ENCODE measurements at places on chromosomes 2 and 18.

DNA sequence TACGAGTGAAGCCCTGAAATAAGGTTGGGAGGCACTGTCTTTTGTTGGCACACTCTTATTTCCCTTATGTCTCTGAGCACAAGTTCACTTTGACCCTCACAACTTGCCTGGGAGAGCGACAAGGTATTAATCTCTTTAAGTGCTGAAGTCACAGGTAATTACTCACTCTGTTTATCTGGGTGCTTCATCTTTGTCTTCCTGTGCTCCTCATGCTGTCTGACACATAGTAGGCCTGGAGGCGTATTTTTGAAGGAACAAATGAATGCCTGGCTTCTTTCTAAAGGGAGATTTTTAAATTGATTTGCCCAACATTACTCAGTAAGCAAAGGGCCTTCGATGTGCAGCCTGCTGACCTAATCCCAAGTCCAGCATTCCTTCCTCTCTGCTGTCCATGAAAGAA, 507.1 kb upstream of the TNP1 start:
- DNase-seq: no peak

DNA sequence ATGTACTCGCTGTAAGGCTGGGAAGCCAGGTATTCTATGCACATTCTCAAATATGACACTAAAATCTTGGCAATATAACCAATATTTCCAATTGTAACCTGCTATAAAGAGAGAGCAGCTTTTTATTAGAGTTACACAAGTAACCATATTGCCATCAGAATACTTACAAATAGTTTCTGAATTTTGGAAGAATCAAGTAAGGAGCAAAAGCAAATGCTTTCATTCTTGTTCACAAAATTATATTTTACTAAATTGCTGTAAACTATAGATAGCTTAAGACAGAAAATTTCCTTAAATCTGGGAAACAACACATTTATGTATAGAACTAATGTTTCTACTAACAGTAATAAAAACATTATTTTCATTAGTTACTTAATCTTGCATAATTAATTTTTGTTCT, 77.2 kb downstream of the EFEMP1 start:
- DNase-seq: no peak

- no peak for DNase-seq
Observed at GRCh38 chr2:156156580-156156979, 175.9 kb downstream of the NR4A2 start.

- DNase-seq: no peak
Observed at GRCh38 chr2:25303633-25304236, 38.0 kb downstream of the DNMT3A start.

- DNase-seq: peak; percentile 65
Observed at GRCh38 chr2:234521536-234521935, 24.7 kb upstream of the ARL4C start.

DNA sequence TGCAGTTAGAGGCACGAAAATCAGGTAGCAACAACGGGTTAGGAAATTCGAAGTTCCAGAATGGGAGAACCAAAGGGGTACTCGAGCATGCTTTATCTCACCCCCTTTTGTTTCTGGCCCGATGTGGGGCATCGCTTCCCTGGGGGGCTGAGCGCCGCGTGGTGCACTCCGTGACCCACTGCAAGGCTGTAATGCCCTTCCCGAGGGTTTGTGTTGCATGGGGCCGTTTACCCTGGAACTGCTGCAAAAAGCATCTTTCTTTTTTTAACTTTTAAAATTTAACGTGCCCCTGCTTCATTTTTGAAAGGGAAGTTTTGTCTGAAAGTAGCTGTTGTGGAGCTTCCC, 4.8 kb downstream of the GDF7 start:
- DNase-seq: no peak

DNA sequence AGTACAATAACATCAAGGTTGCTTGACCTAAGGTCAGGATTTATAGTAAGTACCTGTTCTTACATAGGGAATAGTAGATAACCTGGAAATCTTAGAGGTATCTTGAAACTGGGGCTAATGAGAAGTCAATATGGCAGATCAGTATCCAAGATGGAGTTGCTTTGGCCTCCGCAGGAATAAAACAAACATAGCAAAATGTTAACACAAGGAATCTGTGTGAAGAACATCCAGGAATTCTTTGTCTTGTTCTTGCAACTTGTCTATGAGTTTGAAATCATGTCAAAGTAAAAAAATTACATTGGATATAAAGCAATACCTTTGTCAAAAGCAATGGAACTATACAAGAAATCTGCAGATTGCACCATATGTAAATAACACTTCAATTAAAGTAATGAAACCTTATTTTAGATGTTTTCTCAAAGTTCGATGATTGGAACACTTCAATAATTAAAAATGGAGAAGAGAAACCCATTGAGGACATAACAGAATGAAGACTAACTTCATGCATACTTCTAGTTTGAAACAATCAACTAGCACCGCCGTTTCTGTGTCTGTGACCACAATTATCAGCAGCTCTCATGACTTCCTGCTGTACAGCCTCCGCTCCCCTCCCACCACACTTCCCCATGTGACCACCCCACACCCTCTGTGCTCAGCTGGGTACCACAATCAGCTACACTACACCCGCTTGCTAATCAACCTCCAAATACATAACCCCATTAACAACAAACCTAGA, 27.6 kb downstream of the C2orf76 start:
- no peak for DNase-seq

DNA sequence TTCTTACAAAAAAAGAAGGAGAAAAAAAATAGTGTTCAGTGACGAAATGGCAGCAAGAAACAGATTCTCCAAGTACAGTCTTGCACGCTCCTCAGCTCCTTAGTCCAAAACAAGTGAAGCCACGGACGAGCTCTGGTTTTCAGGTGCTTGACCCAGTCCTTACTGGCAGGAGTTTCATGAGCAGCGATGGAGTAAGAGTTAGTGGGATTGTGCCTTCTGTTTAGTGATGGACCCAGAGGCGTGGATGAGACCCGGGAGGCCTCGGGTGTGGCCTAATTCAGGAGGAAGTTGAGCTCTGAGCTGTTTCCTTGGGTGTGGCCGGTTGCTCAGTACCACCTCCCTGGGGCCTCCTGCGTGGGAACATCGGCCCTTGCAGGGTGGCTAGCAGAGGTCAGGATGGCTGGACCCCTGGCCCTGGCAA, 52.0 kb downstream of the KIF5C start:
- DNase-seq: no peak

- no peak for DNase-seq
Observed at GRCh38 chr2:238162846-238163441, 4.2 kb downstream of the ERFE start.

- no peak for DNase-seq
Observed at GRCh38 chr2:56590611-56591010, 406.8 kb downstream of the CCDC85A start.

- peak; percentile 83 for DNase-seq
Observed at GRCh38 chr2:100957996-100958653, 44.0 kb upstream of the RPL31 start.

DNA sequence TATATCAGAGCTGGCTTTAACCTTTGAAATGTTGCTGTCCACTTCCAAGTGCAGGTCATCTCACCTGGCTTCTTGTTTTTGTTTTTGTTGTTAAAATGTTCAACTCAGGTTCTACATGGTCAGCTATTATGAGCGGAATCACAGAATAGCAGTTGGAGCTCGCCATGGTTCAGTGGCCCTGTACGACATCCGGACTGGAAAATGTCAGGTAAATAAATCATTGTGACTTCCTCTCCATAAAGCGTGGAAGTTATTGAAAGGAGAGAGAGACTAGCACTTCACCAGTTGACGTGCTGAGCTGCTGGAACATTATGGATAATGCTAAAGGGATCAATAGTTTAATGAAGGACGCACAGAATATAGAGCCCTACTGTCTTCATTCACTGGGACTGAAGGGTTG, 184.6 kb upstream of the BOD1L2 start:
- no peak for DNase-seq

GRCh38 chr2:42135381-42136312, 33.5 kb upstream of the EML4 start:
- no peak for DNase-seq

GRCh38 chr2:43405829-43406228, 179.4 kb upstream of the ZFP36L2 start:
- DNase-seq: peak; percentile 74

GRCh38 chr2:19349911-19350677, 8.3 kb downstream of the OSR1 start:
- no peak for DNase-seq

DNA sequence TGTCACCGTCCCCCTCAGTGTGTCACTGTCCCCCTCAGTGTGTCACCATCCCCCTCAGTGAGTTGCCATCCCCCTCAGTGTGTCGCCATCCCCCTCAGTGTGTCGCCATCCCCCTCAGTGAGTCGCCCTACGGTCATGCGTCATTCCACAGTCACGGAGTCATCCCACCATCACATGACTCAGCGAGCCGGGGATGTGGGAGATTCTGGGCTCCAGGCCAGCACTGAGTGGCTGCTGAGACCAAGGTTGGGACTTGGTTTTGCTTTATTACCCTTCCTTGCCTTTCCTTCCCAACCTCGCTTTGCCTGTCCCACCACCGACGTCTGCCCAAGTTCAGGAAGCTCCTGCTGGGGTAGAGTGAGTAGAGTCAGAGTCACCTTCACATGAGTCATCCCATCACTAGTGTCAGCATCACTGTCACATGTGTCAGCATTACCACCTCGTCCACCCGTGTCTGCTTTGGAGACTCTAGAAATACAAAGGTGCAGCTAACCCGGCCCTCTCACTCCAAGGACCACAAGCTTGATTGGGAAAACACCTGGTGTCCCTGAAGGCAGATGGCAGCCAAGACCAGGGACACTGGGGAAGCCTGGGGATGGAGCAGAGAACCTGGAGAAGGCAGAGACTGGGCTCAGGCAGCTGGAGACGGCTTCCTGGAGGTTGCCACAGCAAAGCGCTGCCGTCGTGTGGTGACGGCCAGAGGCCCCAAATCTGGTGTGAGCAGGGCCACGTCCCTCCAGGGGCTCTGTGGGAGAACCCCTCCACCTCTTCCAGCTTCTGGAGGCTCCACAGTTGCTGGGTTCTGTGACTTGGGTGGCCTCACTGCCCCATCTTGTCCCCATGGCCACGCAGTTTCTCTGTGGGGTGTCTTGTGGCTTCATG, 485.2 kb upstream of the SALL3 start:
- DNase-seq: no peak

DNA sequence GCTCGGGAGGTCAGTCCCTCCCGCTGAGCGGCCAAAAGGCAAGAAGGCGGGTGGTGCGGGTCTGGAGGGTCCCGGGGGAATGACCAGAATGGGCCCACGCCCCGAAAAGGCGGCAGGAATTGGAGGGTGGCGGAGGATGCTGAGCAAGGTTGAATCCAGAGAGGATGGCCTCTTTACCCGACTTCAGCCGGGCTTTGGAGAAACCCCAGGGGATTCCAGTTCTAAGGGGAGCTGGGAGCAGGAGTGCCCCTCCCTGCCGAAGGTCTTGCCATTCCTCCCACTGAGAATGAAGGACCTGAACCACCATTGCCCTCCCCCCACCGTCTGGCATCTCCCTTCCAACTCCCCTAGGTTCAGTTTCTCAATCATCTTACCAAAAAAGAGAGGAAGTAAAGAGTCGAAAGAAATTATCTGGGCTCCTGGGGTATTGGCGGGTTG, 38.9 kb upstream of the ATP6V1B1 start:
- no peak for DNase-seq

- peak; percentile 88 for DNase-seq
Observed at GRCh38 chr2:222714361-222715241, 43.1 kb downstream of the MOGAT1 start.

DNA sequence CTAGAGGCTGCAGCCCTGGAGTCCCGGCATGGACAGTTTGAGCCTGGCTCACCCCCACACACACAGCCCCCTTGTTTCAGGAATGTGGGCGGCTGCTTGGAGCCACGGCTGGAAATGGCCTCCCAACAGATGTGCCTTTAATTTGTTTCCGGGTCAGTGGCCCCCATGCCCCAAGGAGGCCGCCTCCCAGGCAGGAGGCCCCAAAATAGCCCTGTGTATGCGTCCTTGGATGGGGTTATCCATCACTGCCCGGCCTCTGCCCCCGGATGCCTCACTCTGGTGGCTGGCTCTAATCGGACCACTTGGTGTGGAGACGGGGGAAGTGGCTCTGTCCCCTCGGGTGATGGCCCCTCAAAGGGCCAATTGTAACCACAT, 151.9 kb upstream of the MYCN start:
- DNase-seq: no peak

DNA sequence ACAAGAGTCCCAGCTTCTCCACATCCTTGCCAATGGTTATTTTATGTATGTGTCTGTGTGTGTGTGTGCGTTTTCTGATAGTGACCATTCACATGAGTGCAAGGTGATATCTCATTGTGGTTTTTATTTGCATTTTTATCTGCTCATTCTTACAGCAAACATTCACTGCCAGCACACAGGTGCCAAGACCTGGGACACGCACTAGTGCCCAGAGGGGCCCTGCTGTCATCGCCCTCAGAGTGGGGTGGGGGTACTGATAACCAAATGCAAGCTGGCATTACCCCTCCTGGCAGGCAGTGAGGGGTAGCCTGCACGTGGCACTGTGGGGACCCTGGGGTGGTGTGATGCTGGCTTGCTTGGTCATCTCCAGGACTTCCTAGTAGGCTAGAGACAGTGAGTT, 285.4 kb downstream of the LPIN1 start:
- DNase-seq: no peak

GRCh38 chr2:17747684-17748452, 5.7 kb downstream of the SMC6 start:
- no peak for DNase-seq

- DNase-seq: no peak
Observed at GRCh38 chr2:237322564-237322963, 91.4 kb downstream of the COL6A3 start.

GRCh38 chr2:25379535-25379934, 37.8 kb upstream of the DNMT3A start:
- DNase-seq: no peak

DNA sequence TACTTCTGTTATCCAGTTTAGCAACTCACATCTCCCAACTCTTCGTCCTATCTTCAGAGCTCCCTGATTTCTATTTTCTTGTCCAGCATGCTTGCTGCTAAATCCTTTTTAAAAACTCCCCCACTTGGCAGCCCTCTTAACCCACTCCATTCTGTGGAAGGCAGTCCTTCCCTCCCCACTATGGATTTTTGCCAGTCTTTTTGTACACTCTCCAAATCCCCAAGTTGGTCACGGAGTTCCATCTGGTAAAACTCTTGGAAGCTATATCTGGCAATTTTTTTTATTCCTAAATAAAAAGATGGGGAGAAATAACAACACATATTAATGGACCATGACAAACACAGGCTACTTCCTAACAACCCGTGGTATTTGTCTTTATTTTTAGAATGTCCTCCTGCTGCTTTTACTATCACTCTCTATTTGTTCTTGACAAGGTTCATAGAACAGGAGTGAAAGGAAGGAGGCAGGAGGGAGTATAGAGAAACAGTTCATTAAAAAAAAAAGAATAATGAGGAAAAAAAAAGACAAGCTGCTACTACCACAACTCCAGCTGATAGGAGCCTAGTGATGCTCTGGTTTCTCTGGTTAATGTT, 120.0 kb upstream of the THSD7B start:
- DNase-seq: no peak

DNA sequence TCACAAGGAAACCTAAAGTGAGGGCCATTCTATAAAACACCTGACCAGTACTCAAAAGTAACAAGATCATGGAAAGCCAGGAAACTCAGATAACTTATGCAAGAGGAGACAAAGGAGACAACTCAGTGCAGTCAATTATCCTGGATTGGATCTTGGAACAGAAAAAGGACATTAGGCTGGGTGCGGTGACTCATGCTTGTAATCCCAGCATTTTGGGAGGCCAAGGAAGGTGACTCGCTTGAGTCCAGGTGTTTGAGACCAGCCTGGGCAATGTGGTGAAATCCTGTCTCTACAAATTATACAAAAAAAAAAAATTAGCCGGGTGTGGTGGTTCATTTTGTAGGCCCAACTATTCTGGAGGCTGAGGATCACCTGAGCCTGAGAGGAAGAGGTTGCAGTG, 424.5 kb upstream of the SPRED2 start:
- DNase-seq: no peak

- DNase-seq: no peak
Observed at GRCh38 chr2:6827566-6828298, 38.0 kb downstream of the CMPK2 start.

All from myocyte (in vitro differentiated cells).